Right renal pelvis (tissue), 4 donors: ENCODE measurements at places on chromosomes 11 and 22. TPM values are rescaled to one million over a fixed set of nuclear protein-coding genes. Genes with fewer than 3 reads are reported as not detected.

The OR8A1 gene
- not detected for polyA plus RNA-seq

The HYLS1 gene
- 10.3 TPM for polyA plus RNA-seq

The TRIM22 gene
- 6.9 TPM for polyA plus RNA-seq

The OR52N4 gene
- not detected for polyA plus RNA-seq

The C1QTNF4 gene
- 5.6 TPM for polyA plus RNA-seq

The NXPE1 gene
- polyA plus RNA-seq = 0.08 TPM

The TUB gene
- polyA plus RNA-seq = 24.6 TPM

The MYRF gene
- polyA plus RNA-seq = 20.9 TPM

The KCNJ1 gene
- 111 TPM for polyA plus RNA-seq

The TSPAN18 gene
- 61.4 TPM for polyA plus RNA-seq

The TTC12 gene
- 46.3 TPM for polyA plus RNA-seq

The MOGAT2 gene
- 0.64 TPM for polyA plus RNA-seq

The APLNR gene
- 95.1 TPM for polyA plus RNA-seq

The TCN1 gene
- polyA plus RNA-seq = 0.50 TPM

The PVALB gene
- 9.9 TPM for polyA plus RNA-seq

The PDXP gene
- 18.4 TPM for polyA plus RNA-seq

The CLCF1 gene
- 6.3 TPM for polyA plus RNA-seq

The NELL1 gene
- polyA plus RNA-seq = 3.0 TPM
